ENCODE measurements at places on chromosomes 16 and 17. TPM values are rescaled to one million over a fixed set of nuclear protein-coding genes. Genes with fewer than 3 reads are reported as not detected.

Gene AIPL1
- not detected for total RNA-seq

Gene PITPNM3
- total RNA-seq, result 0.67 TPM

Gene EPX
- total RNA-seq, result not detected

Gene LCAT
- 9.1 TPM for total RNA-seq

Gene DBNDD1
- total RNA-seq, result 0.60 TPM

Gene SPATA32
- total RNA-seq, result 0.12 TPM

Gene IL21R
- 93.8 TPM for total RNA-seq

Gene CES4A
- total RNA-seq, result 5.1 TPM

Gene ITGAE
- 31.7 TPM for total RNA-seq

Gene EIF3CL
- total RNA-seq, result 88.3 TPM

Gene SRCIN1
- 0.94 TPM for total RNA-seq

Gene KRTAP4-5
- not detected for total RNA-seq
